ENCODE measurements at places on chromosomes 2 and 18.

- no peak for DNase-seq
Observed at GRCh38 chr18:840516-840915, 28.5 kb upstream of the YES1 start.

- no peak for DNase-seq
Observed at GRCh38 chr2:149747456-149747855, 159.9 kb upstream of the MMADHC start.

DNA sequence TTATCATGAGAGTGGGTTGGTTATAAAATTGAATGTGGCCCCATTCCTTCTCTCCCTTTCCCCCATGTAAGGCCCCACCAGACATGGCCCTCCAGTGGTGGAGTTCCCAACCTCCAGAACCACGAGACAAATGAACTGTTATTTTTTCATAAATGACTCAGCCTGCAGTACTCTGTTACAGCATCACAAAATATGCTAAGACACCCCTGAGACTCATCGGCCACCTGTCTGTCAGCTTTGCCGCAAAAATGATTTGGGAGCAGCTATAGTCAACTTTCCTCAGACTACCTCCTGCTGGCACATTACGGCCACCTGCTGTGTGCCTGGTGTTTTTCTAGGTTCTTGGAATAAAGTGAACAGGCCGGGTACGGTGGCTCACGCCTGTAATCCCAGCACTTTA, 21.4 kb upstream of the C1QL2 start:
- no peak for DNase-seq

GRCh38 chr2:7801212-7801611, 880.6 kb upstream of the ID2 start:
- no peak for DNase-seq

- DNase-seq, result no peak
Observed at GRCh38 chr2:101433465-101433864, 41.4 kb downstream of the RFX8 start.

DNA sequence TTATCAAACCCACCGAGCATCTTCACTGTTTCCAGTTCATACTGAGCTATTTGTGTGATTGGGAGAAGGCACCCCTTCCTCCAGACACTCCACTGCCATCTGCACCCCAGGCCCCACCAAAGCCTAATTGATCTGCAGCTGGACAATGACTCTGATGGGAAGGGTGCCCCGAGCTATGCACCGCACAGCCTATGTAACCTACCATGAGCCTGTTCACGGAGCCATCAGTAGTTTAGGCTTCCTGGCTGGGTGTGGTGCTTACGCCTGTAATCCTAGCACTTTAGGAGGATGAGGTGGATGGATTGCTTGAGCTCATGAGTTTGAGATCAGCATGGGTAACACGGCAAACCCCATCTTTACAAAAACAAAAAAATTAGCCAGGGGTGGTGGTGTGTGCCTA, 17.8 kb upstream of the ASAP2 start:
- DNase-seq, result no peak

DNA sequence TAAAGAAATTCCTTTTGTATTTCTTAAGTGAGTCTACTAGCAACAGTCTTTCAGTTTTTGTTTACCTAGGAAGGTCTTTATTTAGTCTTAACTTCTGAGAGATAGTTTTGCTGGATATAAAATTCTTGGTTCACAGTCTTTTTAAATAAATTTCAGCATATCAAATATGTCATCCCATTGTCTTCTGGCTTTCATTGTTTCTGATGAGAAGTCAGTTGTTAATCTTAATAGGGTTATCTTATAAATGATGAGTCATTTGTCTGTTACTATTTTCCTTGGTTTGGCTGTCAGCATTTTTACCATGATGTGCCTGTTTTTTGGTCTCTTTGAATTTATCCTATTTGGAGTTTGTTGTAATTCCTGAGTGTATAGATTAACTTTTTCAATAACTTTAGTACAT, 129.3 kb downstream of the FAM210A start:
- no peak for DNase-seq

DNA sequence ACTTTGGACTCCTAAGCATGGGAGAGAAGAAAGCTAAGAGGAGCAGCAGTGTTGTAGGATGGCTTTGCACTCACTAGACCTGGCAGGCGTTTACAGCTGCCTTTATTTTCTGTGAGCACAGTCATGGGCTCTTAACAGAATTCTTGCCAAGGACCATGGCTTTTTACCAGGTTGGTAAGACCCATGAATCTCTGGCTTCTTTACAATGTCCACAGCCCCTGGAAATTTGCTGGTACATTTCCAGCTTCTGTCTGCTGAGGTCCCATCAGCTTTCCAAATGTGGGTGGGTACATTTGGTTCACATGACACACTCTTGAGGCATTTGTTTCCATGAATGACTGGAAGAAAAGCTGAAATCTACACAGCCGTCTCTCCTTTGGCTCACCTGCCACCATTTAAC, 162.7 kb downstream of the PPP1R1C start:
- DNase-seq, result no peak

DNA sequence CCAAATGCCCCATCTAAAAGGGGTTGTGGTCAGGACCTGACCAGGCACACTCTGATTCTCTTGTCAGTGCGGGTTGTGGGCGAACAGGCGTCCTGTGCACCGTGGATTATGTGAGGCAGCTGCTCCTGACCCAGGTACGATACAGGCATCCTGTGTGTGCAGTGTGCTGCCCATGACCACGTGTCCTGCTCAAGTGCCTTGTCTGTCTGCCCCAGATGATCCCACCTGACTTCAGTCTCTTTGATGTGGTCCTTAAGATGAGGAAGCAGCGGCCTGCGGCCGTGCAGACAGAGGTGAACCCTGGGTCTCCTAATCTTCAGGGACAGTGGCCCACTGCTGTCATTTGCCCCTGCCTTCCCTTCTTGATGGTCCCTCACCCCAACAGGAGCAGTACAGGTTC, 14.6 kb downstream of the PTPN18 start:
- peak; percentile 30 for DNase-seq

DNA sequence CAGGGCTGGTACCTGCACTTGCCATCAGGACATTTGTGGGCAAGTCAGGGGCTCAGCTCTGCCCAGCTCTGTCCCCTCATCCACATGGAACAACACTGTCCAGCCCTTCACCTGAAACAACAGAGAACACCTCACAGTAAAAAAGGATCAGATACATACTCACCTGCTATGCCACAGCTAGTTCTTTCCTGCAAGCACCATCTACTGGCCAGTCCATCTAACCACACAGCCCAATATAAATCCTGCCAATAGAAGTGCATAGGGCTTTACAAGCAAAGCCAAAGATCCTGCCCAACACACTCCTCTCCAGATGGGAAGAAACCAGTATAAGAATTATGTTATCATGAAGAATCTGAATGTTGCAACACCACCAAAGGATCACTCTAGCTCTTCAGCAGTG, 52.2 kb upstream of the GALNT13 start:
- DNase-seq, result no peak

GRCh38 chr2:226295681-226296080, 503.9 kb downstream of the IRS1 start:
- DNase-seq, result no peak

GRCh38 chr2:191226196-191226595, 19.0 kb upstream of the MYO1B start:
- DNase-seq, result no peak

DNA sequence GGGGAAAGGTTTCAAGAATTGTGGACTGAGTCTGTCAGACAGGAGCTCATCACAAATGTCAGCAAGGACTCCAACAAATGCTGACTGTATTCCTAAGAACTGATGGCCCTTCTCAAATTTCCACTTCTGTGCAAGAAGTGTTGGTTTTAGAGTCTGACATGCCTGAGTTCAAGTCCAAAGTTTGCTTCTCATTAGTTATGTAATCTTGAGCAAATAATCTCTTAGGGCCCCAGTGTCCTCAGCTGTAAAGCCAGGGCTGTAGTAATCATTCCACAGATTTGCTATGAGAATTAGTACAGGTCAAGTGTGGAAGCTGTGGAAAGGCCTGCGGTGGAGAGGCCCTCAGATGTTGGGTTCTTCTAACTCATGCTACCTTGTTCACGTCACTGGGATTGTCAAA, 23.9 kb downstream of the MEP1B start:
- no peak for DNase-seq

DNA sequence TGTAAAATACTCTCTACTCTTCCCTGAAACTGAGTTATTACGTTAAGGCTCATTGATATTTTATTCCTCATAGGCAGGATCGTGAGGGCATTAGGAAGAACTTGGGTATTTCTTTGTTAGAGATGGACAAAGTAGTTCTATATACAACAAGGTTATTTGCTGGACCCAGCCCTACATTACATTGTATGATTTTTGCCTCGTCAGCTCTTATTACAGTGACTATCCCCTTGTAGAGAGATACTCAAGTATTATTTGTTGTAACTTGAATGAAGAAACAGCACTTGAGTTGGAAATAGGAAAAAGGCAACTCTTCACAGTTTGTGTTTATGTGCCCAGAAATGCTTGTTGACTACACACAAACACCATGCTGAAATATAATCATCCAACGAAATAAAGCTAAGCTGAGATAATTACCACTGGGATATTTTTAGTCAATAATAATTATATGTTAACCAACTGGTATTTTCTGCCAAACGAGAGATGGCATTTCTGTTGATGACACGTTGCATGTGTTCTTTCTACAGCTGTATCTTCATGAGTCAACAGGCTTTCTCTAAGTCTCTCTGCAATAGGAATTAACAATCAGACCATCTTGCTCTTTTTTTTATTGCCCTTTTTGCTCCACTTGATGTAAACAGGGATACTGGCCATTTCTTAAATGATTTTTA, 947.6 kb downstream of the DPP10 start:
- no peak for DNase-seq

- DNase-seq, result no peak
Observed at GRCh38 chr2:20925265-20925889, 102.5 kb upstream of the LDAH start.

- DNase-seq, result no peak
Observed at GRCh38 chr2:118177884-118178283, 89.6 kb downstream of the INSIG2 start.

DNA sequence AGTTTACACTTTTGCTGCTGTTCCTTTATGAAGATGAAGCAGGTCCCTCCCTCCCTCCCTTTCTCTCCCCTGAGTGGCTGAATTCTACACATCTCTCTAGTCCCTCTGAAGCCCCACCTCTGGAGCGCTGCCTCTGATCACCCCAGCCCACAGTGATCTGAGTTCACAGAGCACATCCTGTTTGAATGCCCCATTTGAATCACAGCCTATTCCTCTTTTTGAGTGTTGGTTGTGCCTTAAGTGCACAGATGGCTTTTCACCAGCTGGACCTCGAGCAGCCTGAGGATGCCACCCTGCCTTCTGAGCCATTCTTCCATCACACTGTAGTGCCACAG, 87.1 kb downstream of the ITGB1BP1 start:
- DNase-seq, result no peak

- no peak for DNase-seq
Observed at GRCh38 chr18:45538444-45538843, 76.8 kb upstream of the SLC14A2 start.

GRCh38 chr2:144438801-144439631, 80.9 kb downstream of the ZEB2 start:
- no peak for DNase-seq

GRCh38 chr2:233248999-233249398, 2.5 kb upstream of the ATG16L1 start:
- DNase-seq, result no peak

DNA sequence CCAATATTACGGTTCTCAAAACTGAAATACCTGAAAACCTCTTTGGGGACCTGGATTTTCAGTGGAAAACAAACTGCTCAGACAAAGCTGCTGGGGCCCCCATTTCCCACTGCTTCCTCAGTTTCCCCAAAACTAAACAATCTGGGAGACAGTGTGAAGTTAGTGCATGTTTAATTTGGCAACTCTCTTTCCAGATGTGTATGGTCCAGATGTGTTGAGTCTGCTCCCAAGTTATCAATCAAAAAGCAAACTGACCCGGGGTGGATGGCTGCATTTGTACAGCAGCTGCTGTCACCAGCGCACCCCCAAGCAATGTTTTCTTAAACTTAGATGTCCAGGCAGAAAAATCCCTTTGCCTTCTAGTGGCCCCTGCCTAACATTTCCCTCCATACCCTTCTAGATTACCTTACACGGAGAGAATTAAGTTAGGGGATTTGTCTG, 136.9 kb downstream of the COPS8 start:
- DNase-seq, result no peak

- no peak for DNase-seq
Observed at GRCh38 chr2:24228470-24228869, 53.6 kb downstream of the FAM228A start.

DNA sequence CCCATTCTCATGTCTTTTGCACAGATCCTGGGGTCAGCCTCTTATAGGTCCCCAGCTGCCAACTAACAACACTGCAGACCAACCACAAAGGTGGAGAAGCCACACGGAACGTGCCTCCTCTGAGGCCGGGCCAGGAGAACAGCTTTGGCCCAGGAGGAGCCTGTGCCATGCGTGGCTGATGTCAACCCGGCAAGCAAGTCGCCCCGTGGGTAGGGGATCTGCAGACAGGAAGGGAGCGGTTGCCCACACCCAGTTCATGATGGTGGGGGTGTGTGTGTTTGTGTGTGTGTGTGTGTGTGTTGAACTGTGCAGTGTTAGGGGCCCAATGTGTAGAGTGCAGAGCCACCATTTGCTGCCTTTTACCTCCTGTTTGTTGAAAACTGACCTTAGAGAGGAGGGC, 2.4 kb upstream of the CLEC4F start:
- DNase-seq, result no peak

DNA sequence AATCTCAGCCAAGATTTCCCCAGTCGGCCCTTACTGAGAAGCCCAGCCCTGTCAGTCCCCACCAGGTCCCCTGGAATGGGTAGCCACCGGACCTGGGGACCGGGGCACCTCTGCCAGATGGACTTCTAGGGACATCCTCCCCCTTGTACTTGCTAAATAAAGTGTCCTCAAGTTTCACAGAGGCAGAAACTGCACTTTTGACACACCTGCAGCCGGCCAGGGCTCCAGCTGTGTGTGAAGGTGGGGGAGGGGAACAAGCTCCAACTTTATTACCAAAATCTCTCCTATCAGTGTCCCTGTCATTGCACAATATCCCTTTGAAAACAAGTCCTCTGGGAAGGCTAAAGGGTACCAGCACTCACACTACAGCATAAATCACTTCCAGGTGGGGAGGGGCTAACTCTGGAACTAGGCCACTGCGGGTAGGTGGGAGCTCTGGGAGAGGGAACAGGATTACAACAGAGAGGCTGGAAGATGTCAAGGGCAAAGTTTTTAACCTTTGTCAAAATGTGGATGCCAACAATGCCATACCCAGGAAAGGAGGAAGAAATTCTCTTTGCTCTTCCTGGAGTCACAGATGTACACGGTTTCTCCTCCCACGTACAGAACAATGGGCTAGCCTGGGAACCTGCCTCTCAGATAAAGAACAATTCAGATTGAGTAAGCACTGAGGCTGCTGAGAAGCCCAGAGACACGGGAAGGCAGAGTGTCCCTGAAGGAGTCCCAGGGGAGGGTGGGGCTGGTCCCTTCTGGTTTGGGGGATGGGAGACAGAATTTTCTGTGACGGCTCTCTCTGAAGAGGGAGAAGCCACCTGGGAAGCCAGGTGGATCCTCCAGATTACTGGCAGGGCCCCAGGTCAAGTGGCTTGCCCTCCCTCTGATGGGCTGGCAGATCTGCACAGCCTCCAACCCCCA, 11.0 kb downstream of the SDC1 start:
- DNase-seq, result no peak

DNA sequence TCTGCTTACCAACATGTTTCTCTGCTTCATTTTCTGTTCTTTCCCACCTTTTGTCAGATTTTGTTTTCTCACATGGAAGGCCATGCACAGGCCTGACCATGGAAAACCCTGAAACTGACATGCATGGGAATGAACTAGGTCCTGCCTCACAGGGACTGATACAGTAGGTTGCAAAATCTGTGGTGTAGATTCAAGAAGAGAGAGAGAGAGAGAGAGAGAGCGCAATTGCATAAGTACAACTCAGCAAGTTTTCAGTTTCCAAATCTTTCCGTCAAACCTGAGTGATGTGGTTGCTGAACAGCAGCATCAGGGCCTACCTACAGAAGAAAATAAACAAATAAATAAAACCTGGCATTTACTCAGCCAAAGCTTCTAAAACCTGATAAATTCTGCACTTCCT, 87.5 kb upstream of the RNF152 start:
- no peak for DNase-seq
